Stimulated activated CD8-positive, alpha-beta memory T cell treated with anti-CD3 and anti-CD28 coated beads, Interleukin-7, amount 100 ng/mL, for 1 hour (primary cell): ENCODE measurements at places on chromosomes 2 and 18.

GRCh38 chr2:74983631-74984392 is 25.4 kb downstream of the POLE4 start:
- no peak for DNase-seq

DNA sequence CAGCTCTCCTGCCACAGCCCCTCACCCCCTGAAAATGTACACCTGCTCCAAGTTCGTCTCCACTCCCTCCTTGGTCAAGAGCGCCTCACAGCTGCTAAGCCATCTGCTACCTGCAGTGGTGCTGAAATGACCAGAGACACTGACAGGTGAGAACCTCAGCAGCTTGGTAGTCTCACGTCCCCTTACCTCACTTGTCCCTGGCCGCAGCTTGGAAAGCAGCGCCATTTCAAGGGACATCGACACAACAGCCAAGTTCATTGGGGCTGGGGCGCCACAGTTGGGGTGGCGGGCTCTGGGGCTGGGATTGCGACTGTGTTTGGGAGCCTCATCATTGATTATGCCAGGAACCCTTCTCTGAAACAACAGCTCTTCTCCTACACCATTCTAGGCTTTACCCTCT is 47.5 kb downstream of the ANKRD44 start:
- DNase-seq = no peak

GRCh38 chr2:201118121-201118960 is 2.4 kb downstream of the CFLAR start:
- DNase-seq = peak; percentile 71

DNA sequence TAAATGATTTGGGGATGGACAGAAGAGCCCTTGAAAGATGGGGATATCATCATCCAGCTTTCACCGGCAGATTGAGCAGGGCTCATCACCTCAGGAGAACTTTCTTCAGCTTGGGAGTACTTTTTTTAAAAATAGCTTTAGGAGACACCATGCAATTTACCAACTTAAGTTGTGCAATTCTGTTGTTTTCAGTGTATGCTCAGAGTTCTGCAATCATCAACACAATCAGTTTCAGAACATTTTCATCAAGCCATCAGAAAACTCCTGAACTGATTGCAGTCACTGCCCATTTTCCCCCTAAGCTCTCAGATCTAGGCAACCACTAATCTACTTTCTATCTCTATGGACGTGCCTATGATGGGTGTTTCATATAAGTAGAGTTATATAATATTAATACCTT is 117.7 kb downstream of the CRIM1 start:
- no peak for DNase-seq

DNA sequence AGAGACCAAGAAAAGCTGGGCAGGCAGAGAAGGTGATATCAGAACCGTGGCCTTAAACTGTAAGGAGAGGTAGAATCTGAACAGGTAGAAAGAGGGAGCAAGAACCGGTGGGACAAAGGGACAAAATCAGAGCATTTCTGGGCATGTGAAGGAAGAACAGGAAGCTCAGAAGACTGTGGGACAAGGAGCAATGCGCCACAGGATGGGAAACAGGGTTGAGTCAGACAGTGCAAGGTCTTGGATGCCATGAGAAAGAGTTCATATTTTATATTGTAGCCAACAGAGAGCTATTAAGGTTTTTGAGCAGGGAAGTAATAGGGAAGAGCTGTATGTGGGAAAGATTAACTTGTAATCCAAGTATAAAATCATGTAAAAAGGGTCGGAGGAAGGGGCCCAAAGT is 106.4 kb upstream of the UGP2 start:
- no peak for DNase-seq

GRCh38 chr2:45826884-45827635 is 175.6 kb downstream of the PRKCE start:
- DNase-seq = no peak

GRCh38 chr2:109692013-109692743 is 78.0 kb downstream of the SOWAHC start:
- no peak for DNase-seq

GRCh38 chr2:236159778-236160170 is 8.4 kb downstream of the GBX2 start:
- DNase-seq = no peak

DNA sequence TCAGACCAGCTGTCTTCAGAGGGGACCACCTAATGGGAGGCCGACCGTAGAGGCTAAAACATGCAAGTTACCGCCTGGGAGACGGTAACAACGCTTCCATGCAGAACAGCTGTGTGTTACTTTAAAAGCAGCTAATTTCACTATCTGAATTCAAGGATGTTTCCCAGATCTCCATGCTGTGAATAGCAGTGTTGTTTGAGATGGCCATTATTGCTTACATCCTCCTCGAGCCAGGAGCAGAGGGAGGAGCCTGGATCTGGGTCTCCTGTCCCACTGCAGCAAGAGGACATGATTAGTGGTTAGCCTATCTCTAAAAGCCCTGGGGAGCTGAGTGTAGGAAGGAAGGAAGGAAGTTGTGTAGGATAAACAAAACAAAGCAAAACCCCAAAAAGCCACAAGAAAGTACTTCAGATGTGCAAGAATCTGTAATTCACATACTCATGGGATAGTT is 50.9 kb downstream of the ACTR2 start:
- DNase-seq = no peak

GRCh38 chr2:177689623-177690022 is 297.1 kb downstream of the AGPS start:
- no peak for DNase-seq

GRCh38 chr2:18911416-18911815 is 322.0 kb upstream of the NT5C1B start:
- no peak for DNase-seq
